ENCODE measurements at places on chromosomes 6 and 20.

- DNase-seq = peak; percentile 90
Observed at GRCh38 chr20:23161968-23162696, 76.0 kb upstream of the CD93 start.

GRCh38 chr20:23205611-23206041 lies 119.5 kb upstream of the CD93 start:
- DNase-seq = no peak

GRCh38 chr6:139173172-139173571 lies 38.3 kb downstream of the HECA start:
- DNase-seq = no peak

DNA sequence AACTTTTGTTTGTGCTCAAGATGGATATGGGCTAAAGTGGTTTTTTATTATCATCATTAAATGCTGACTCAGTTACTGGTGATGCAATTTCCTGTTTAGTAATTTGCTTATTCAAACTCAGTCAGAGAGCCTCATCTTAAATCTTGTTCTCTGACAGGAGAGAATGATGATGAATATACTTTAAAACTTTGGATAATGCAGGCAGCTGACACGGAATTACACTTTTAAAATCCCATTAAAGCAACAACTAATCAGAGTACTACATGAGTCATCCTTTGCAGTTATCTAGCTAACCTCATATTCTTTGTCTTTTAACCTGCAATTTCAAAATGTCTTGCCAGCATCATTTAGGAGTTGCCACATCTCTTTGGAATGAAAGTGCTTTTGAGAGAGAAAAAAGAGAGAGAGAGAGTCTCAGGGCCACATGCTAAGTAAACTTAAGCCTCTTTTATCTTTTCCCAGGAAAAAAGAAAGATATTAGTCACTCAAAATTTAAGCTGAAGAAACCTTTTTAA lies 9.2 kb upstream of the C6orf141 start:
- no peak for DNase-seq

GRCh38 chr6:15763837-15764236 lies 101.0 kb upstream of the DTNBP1 start:
- no peak for DNase-seq

GRCh38 chr20:15699431-15700146 lies 873.7 kb downstream of the KIF16B start:
- no peak for DNase-seq

DNA sequence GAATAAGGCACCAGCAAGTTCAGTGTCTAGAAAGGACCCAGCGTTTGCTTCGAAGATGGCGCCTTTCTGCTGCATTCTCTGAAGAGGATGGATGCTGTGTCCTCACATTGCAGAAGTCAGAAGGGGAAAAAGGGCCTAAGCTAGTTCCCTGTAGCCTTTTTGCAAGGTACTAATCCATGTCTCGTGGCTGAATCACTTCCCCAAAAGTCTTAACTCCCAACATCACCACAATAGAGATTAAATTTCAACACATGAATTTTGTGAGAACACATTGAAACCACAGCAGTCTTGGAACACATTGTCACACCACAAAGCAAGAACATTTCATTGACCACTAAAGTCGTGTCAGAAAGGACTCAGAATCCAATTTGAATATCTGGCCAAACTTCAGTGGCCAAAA lies 42.1 kb downstream of the KLHL31 start:
- no peak for DNase-seq

DNA sequence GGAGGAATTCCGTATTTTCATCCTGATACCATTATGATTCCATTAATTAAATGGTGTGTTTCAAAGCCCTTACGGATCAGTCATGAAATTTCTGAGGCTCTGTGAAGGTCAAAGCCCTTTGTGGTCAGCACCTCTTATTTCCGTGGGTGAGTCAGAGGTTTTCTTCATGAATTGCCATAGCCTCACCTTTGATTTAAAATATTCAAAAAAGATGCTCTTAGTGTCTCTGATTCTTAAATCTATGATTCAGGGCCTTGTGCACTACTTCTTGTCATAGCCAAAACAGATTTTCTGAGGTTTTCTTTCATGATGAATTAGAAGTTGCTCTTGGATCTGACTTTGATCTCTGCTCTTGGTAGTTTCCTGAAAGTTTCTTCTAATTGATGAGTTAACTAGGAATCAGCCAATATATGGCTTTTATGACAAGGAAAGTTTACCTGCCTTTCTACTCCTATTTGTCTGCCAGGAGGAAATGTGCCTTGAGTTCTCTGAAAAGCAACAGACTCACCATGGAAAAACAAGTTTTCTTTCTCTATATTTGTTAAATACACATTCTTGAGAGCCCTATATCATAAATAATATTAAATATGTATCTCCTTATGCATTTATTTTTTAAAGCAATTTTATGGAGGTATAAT lies 613.0 kb downstream of the UTRN start:
- no peak for DNase-seq

- no peak for DNase-seq
Observed at GRCh38 chr6:164142322-164142721, 727.8 kb downstream of the QKI start.

DNA sequence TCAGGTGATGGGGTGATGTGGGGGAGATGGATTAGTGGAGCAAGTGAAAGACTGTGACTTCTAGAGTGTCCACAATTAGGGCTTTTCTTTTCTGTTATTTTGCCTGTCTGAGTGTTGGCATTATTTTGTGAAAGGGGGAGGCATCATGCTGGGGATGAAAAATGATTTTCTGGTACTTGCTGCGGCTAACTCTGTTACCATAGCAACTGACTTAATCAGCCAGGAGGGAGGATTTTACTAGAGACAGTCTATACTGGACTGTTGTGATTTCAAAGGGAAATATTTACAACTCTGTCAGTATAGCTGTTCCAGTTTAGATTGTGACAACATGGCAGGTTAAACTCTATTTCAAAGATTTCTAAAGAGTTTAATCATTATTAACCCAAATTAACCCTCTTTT lies 30.4 kb upstream of the MRAP2 start:
- DNase-seq = no peak

DNA sequence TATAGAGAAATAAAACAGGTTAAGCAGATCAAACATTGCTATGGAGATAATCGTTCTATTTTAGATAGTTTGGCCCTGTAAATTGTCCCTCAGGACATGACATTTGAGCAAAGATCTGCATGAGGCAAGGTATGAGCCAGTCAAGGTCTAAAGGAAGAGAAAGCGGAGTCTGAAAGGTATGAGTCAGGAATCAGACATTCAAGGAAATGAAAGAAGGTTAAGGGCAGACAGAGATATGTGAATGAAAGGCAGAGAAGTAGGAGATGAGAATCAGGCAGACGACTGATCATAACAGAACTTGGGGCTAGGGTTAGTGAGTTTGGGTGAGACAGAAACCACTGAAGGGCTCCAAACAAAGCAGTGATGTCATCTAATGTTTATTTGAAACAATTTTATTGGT lies 775.8 kb downstream of the MAFB start:
- DNase-seq = no peak

- DNase-seq = no peak
Observed at GRCh38 chr6:152566103-152566875, 70.9 kb downstream of the SYNE1 start.

DNA sequence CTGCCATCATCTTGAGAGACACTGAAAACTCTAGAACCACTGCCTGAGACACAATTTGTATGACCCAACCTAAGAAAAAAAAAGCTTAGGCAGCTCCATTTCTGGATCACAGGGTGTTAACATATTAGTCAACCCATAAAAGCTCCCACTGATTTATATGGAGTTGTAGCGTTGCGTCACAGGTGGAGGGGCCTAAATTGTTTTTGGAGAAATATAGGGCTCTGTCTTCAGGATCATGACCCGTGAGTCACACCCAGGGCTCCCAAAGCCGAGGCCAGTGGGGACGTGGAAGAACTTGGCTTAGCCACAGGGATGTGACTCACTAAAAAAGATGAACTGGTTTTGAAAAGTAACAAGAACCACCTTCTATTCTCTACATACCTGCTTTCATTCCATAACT lies 116.5 kb upstream of the BMP2 start:
- DNase-seq = no peak

GRCh38 chr20:9408422-9409300 lies 105.7 kb upstream of the LAMP5 start:
- no peak for DNase-seq

- DNase-seq = no peak
Observed at GRCh38 chr6:33851959-33852358, 48.2 kb upstream of the MLN start.

- DNase-seq = no peak
Observed at GRCh38 chr6:149323925-149324324, 6.4 kb downstream of the TAB2 start.

DNA sequence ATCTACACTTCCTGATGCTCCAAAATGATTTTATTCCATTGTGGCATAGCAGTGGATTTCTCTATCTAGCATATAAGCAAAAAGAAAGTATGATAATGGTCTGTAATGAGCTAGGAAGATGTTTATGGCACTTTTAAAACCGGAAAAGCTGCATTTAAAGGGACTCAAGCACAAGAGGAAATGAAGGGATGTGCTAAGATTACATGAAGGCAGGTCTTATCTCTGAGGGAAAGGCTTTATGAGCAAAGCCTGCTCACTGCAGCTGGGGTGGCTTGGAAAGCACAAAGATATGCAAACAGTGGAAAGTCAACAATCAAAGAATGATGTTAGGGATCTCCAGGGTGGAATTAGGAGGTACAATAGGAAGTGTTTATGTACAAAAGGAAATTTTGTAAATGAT lies 138.2 kb downstream of the TENT5A start:
- DNase-seq = no peak

DNA sequence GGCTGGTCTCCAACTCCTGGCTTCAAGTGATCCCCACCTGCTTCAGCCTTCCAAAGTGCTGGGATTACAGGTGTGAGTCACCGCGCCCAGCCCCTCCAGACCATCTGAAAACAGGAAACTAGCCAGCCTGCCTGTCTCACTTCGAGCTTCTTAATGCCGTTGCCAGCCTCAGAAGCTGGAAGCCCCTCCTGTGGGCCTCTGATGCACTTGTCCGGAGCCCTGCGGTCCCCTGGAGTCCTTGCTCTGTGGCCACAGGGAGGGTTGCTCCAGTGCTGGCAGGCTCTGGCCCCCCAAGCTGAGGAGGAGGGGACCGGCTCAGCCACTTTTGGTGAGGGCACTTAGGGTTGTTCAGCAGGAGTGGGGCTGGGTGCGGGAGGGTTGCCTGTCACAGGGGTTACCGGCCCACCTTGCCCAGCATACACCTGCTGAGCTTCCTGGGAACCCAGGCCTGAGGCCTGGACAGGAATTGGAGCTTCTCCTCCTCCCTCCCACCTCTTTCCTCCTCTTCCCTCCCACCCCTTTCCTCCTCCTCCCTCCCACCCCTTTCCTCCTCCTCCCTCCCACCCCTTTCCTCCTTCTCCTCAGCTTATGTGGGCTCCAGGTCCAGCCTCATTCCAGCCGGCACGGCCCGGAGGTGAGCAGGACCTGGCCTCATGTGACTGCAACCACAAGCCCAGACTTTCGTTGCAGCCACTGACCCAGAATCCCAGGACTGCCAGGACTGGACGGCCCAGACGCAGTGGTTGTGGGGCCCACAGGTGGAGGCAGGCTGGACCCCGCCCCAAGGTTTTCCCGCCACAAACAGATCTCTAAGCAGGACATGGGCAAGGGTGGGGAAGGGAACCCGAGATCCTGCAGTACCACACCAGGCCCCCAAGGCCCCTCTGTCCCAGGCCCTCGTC lies 9.4 kb upstream of the BIRC7 start:
- no peak for DNase-seq

- DNase-seq = no peak
Observed at GRCh38 chr6:134880487-134881190, 69.3 kb downstream of the ALDH8A1 start.

DNA sequence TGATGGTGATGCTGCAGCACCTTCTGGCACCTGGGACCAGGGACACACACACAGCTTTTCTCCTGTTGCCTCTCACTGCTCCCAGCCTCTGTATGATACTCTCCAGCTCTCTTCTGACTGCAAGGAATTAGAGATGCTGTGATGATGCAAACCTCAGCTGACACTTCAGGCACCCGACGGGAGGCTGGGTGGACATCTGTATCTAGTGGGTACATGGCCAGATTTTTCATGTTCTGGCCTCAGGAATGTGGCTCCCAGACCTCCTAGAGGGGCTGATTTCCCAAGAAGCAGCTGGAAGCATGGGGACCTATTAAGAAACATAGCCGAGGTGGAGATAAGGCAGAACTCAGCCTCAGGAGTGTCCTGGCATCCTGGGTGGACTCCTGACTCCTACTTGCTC lies 6.8 kb upstream of the EPB41L1 start:
- no peak for DNase-seq

GRCh38 chr6:95263840-95264239 lies 313.5 kb upstream of the MANEA start:
- no peak for DNase-seq

GRCh38 chr6:69780585-69781178 lies 16.1 kb downstream of the LMBRD1 start:
- DNase-seq = no peak

- DNase-seq = no peak
Observed at GRCh38 chr20:13684566-13685222, 46.0 kb upstream of the TASP1 start.

DNA sequence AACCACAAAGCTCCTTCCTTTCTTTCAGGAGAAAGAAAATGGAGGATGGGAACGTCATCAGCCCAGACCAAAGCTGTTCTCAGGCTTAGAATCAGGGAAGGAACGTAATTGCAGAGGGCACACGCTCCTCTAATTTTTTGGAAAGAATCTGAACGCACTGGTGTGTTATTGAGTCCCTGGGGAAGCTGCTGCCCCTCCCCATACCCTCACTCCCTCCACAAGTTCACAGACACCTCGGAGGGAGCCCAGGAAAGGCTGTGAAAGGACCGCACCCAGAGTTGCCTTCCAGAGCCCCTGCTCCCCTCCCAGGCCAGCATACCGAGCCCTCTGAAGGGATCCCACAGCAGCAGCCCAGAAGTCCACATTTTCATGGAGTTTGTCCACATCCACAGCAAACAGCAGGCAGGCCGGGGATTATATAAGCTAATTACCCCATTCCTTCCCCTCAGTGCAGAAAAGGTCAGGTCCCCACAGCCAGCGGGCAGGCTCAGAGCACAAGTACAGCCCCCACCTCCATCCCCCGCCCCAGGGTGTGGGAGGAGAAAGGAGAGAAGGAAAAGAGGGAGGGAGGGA lies 53.7 kb downstream of the ANKRD60 start:
- no peak for DNase-seq

DNA sequence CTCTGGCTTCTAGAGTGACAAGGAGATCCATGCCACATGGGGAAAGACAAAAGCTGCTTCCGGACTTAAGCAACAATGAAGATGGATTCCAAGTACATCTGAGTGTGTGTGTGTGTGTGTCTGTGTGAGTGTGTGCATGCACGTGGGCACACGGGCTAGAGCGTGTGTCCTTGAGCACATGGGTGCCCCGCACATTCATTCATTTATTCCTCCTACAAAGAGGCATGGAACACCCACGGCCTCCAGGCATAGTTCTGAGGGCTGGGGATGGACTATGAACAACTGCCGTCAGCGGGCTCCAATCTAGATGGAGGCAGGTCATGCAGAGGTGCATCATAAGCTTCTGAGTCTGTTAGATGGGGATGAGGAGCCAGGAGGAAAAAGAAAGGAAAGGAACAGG lies 49.1 kb downstream of the GRM4 start:
- no peak for DNase-seq

GRCh38 chr6:108995296-108995695 lies 99.3 kb downstream of the SESN1 start:
- DNase-seq = no peak
